ENCODE measurements at places on chromosomes 13 and 19.
A peak's percentile ranks its signal among the peaks of the same experiment; 100 is the strongest.

- DNase-seq = no peak
These were observed 1569.4 kb downstream of the PCDH9 start for GRCh38 chr13:65660731-65661130.

DNA sequence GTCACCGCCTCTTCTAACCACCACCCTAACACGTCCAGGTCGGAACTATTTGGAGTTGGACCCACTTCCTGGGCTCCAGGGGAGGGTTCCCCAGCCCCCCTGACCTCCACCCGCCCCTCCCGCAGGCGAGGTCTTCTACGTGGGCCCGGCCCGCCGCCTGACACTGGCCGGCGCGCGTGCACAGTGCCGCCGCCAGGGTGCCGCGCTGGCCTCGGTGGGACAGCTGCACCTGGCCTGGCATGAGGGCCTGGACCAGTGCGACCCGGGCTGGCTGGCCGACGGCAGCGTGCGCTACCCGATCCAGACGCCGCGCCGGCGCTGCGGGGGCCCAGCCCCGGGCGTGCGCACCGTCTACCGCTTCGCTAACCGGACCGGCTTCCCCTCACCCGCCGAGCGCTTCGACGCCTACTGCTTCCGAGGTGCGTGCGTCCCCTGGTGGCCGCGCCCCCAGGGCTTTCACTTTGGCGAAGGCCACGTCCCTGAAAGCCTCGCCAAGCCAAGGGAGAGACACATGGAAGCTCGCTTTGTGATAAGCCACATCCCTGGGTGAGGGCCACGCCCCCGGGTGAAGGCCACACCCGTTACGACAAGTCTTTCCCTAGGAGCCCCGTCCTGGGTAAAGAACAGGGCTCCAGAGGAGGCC, 13.2 kb downstream of the NCAN start:
- DNase-seq = peak; percentile 44

DNA sequence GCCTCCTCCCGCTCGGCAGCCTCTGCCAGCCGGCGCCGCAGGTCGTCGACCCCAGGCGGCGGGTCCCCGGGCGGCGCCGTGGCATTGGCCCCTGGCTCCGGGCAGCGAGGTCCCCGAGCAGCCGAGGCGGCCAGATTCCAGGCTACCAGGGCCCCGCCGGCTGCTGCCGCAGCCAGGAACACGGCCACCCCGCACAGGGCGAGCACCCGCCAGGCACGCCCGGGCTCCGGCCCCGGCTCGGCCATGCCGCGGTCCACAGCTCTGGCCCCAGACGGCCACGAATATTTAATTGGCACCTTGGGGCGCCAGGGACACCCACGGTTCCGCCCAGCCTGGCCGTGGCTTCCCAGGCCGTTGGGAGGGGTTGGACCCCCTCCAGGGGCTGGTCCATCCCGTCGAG, at the start of gene CCDC194:
TSS of gene CCDC194 (minus strand) at position 283 of the 400 bp plus-strand sequence. CDS start at position 245, 38 bp downstream.
- DNase-seq = no peak

GRCh38 chr19:29525901-29526729, at the start of gene VSTM2B:
TSS of gene VSTM2B (plus strand) at chr19:29525994. CDS start at chr19:29526584, 590 bp downstream.
- DNase-seq = no peak

DNA sequence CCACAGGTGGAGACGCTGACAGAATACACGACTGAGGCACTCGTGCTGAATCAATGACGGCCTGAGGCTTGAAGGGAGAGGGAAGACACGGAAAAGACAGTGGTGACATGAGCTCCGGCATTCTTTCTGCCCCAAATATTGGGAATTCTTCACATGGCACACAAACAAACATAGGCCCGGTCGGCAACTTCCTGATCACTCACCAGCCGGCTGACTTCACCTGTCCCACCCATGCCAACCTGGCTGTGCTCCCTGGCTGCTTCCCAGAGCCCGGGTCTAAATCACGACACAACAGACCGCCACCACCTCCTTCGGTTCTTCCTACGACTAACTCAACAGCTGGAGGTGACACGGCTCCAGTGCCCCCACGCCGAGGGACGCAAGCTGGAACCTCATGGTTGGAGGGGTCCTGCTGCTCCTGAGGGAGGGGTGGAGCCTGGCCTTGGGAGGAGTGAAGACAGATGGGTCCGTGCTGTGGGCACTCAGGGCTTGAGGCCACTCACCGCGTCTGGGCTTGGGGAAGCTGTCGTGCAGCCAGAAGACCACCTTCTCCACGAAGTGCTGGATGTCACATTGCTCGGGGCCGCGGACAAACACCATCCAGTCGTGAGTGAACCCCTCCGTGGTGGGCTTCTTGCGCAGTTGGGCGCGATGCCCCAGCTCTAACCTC, 9.6 kb downstream of the MLLT1 start:
- DNase-seq = no peak

GRCh38 chr13:110268576-110269185, 38.3 kb downstream of the COL4A1 start:
- DNase-seq = no peak

DNA sequence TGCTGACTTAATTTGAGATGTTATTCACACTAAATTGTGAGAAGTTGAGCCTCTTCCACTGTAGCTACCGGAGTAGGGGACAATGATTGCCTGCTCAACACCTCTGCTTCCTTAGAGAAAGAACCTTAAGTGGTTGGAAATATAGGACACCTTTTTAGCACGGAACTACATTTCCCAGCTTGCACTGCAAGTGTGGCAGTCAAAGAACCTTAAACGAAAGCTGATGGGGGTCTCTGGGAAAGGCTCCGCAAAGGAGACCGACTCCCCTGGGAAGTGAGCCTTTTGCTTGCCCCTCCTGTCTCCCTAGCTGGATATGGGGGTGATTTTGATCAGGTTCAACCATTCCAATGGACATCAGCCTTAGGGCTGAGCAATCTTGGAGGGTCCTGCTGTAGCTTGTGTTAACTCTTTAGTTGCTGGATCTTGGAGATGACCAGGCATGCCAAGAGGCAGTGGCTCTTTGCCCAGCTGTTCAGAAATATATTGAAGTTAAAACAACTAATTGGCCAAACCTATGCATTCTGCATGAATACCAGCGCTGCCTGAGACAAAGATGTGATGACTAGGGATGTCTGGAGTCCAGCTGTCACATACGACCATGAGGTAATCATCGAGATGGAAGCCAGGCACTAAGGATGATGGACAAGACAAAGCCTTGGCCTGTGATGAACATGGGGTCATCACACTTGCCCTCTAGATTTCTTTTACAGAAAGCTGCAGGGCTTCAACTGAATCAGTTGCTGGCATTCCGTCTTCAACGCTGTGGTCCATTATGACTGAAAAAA, 286.5 kb downstream of the FOXO1 start:
- DNase-seq = no peak

GRCh38 chr13:29948244-29948643, 97.8 kb upstream of the UBL3 start:
- DNase-seq = no peak

GRCh38 chr19:648305-648704, 8.6 kb downstream of the FGF22 start:
- no peak for DNase-seq

DNA sequence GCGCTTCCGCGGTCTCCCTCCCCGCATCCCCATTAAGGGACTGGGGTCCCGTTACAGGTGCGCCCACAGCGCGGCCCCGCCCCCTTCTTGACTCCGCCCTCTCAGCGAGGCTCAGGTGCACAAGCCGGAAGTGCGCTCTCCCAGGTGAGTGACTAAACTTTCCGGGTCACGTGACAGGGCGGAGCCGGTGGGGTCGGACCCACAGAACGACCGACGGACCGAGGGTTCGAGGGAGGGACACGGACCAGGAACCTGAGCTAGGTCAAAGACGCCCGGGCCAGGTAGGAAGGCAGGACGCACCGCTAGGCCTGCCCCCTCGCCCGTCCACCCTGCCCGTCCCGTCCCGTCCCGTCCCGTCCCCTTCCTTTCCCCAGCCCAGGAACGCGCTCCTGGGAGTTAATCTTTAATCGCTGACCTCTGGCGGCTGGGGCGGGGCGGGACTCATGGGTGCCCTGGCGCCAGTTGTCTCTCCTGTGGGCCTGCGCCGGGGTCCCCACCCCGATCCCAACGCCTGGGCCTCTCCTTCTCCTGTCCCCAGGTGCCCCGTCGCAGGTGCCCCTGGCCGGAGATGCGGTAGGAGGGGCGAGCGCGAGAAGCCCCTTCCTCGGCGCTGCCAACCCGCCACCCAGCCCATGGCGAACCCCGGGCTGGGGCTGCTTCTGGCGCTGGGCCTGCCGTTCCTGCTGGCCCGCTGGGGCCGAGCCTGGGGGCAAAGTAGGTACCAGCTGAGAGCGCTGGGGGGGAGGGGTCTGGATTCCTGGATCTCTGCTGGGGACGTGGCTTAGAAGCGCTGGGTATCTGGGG, at the start of gene CRB3:
TSS of gene CRB3 (plus strand) at position 202 of the 804 bp plus-strand sequence. CDS start at position 633, 431 bp downstream.
- peak; percentile 39 for DNase-seq

DNA sequence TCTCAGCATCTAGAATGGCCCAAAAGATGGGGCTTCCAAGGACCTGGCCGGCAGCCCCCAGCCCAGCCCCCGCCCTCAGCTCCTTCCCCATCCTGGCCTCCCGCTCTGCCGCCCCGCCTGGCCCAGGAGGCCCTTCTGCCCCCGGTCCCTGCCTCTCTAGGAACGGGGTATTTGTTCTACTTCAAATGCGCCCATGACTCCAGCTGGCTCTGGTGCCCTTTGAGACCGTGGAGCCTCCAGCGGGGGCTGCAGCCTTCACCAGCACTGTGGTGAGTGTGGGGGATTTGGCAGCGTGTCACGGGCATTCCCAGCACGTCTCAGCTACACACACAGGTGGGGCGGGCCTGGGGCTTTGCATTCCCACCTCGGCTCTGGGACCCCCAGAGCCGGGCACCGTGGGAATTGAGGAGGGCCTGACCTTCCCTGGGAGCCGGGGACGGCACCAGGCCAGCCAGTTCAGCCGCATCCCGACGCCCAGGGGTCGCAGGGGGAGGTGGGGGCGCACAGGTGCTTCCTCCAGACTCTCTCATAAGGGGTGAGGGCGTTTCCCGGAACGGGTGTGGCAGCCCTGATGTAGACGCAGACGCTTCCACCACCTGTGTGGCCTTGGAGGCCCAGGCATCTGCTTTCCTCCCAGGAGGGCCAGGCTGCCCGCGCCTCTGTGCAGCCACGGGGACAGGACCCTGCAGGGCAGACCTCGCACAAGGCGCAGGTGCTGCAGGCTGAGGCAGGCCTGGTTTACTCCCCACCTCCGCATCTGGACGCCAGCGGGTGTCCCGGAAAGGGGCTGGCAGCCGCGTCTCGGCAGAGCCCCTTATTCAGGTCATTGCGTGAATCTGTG, 947 bp downstream of the ATP4B start:
- DNase-seq = no peak

GRCh38 chr13:21079761-21080592, 18.6 kb upstream of the LATS2 start:
- no peak for DNase-seq

DNA sequence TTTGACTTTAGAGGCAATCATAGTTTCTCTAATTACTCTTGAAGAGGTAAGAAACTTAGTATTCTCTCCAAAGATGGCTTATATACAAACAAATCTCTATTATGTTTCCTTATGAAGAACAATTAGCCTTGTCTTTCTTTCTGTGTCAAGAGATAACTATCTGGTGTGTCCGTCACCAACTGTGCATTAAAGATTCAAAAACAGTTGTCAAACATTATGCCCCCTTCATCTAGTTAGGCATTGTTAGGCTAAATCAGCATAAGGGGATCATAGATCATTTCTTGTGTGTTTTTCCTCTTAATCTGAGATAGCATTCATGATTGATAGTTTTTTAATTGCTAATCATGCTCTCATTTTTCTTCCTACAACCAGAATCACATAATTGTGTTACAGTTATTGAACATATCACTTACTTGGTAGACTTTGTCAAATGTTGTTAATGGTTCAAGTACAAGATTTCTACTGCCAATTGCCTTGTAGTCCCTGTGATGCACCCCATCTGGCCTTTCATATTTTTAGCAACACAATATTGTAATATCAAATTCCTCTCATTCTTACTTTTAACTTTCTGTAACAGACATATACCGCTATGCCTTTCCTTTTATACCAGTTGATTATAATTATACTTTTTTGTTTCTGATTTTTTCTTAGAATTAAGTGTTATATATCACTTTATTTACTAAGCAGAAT, 612.7 kb downstream of the SLITRK6 start:
- no peak for DNase-seq

DNA sequence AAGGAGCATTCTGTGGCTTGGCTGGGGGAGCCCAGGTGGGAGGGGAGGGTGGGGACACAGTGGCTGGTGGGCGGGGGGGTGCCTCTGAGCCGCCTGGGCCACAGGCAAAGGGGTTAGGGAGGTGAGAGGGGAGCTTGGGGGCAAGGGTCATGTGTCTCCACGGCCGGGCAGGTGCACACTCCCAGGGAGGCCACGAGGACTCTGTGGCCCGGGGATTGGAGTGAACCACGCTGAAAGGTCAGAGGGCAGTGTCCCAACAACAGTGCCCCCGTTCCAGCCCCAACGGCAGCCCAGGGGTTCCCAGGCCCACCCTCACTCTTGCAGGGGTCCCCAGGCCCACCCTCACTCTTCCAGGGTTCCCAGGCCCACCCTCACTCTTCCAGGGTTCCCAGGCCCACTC, 9.6 kb downstream of the C2CD4C start:
- no peak for DNase-seq

DNA sequence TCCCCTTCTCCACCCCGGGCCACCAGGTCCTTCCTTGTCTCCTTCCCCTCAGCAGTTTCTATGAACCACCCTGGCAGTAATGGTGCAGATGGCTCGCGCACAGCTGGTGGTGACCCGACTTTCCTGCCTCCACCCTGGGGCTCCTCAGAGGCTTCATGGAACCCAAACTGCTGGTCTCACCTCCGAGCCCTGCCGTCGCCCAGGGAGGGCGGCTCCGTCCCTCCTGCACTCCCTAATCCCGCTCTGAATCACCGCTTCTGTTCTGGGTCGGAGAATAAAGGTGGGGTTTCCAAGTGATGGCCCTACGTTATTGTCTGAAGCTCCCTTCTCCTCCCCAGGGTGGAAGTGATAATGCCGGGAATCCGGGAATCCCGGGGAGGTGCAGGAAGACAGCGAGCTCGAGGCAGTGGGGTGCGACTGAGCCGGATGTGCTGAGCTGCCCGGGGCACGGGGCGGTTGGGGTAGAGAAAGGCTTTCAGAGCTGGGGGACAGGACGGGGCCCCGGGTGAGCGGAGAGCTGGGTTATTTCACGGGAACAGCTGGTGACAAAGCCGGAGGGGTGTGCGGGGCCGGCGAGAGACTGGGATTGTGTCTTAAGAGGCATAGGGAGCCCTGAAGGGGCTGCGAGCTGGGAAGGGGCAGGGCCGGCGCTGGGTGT, 711 bp downstream of the FUT2 start:
- DNase-seq = no peak

GRCh38 chr13:20274466-20274865, 42.3 kb upstream of the GJB6 start:
- no peak for DNase-seq

DNA sequence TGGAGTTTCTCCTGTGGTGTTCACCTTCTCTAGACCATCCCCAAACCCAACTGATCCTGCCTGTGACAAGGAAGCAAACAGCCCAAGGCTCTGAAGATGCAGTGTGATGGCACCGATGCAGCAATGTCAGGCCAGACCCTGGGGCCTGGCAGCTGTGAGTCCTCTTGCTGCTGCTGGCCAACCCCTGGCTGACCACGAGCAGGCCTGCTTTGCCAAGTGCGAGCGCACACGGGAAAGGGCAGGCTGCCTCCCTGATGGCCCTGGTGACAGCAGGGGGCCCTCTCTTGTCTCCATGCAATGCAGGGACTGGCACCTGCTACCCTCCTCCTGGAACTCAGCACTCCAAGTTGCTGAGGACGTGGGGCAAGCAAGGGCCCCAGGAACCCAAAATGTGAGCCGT, 5.4 kb upstream of the VSTM2B start:
- no peak for DNase-seq

- no peak for DNase-seq
These were observed 29.7 kb downstream of the NKPD1 start for GRCh38 chr19:45130888-45131615.

GRCh38 chr13:49292742-49293486, 45.2 kb downstream of the CDADC1 start:
- no peak for DNase-seq

- no peak for DNase-seq
These were observed 8.8 kb upstream of the GNG7 start for GRCh38 chr19:2711172-2711874.
